Activated B cell treated with CpG ODN at 0.5 μM for 24 hours (primary cell): ENCODE measurements at places on chromosomes 4 and X. TPM values are rescaled to one million over a fixed set of nuclear protein-coding genes. Genes with fewer than 3 reads are reported as not detected.

The BTK gene
- total RNA-seq = 193 and 219 TPM in 2 replicates

The KLHL4 gene
- not detected in 2 replicates for total RNA-seq

The SLC25A5 gene
- total RNA-seq = 300 and 321 TPM in 2 replicates

The GATA1 gene
- total RNA-seq = not detected in 2 replicates

The VCX3A gene
- not detected in 2 replicates for total RNA-seq

The GPR82 gene
- total RNA-seq = 0.32 and 0.35 TPM in 2 replicates

The ACOX3 gene
- total RNA-seq = 17.1 and 20.6 TPM in 2 replicates

The WDR17 gene
- 5.7 and 6.2 TPM in 2 replicates for total RNA-seq

The MUC7 gene
- total RNA-seq = not detected in 2 replicates

The TMEM35A gene
- not detected in 2 replicates for total RNA-seq

The SMIM43 gene
- total RNA-seq = not detected in 2 replicates

GRCh38 chrX:20514358-20514757, 247.6 kb upstream of the RPS6KA3 start:
- DNase-seq = no peak

- DNase-seq = no peak
These were observed 58.0 kb downstream of the ENPEP start for GRCh38 chr4:110533940-110534339.

DNA sequence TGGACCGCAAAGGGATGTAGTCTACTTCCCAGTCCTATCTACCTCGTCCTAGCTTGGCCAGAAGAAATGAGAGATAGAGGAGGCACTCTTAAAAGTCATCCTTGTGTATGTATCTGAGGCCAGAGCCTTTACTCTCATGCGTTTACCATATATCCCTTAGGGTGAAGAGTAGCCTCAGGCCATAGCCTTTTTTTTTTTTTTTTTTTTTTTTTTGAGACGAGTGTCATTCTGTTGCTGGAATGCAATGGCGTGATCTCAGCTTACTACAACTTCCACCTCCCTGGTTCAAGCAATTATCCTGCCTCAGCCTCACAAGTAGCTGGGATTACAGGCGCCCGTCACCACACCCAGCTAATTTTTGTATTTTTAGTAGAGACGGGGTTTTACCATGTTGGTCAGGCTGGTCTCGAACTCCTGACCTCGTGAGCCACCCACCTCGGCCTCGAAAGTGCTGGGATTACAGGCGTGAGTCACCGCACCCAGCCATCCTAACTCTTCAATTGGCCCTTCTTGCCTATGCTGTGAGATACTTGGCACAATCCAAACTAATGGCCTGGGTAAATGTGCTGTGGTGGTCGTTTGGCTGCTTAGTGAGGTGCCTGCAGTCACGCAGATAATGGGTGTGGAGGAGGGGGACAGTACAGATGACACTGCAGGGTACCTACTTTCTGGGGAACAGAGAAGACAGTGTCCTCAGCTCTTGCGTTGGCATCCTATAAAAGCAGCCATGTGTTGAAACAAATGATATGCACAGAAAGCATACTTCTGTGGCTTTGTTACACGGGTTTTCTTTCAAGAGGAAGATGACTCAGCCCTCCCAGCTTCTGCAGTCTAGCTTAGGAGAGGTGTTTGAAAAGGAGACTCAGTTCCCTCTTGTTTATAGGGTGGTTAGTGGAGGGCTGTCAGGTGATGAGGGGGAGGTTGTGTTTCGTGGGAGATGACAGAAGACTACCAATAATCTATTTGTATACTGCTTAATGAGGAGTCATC, 10.4 kb upstream of the DGAT2L6 start:
- no peak for DNase-seq

DNA sequence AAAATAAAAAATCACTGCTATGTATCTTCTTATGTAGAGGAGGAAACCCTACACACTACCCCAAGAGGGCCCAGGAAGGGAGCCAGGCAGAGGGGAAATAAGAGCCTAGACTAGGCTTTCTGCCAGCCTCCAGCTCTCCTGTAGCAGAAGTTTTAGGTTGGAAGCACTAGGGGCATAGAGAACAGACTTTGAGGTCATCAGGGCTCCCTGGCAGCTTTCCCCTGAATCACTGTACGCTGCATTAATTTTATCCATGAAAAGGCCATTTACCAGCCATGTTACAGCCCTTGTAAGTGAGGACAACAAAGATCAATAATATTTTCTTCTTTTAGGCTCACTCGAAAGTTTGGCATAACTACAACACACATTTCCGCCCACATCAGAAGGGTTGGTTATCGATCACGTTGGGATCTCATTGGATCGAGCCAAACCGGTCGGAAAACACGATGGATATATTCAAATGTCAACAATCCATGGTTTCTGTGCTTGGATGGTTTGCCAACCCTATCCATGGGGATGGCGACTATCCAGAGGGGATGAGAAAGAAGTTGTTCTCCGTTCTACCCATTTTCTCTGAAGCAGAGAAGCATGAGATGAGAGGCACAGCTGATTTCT, 24.7 kb downstream of the RPL9 start:
- DNase-seq = no peak

GRCh38 chr4:19614171-19614570, 637.5 kb upstream of the SLIT2 start:
- DNase-seq = no peak

GRCh38 chr4:99351487-99351886, 1.1 kb downstream of the ADH1C start:
- DNase-seq = no peak

GRCh38 chrX:122187069-122187713, 996.9 kb upstream of the GRIA3 start:
- DNase-seq = no peak

GRCh38 chr4:10750714-10751113, 66.1 kb upstream of the CLNK start:
- DNase-seq = no peak

- no peak for DNase-seq
These were observed 4.0 kb upstream of the SH2D1A start for GRCh38 chrX:124342174-124342867.

DNA sequence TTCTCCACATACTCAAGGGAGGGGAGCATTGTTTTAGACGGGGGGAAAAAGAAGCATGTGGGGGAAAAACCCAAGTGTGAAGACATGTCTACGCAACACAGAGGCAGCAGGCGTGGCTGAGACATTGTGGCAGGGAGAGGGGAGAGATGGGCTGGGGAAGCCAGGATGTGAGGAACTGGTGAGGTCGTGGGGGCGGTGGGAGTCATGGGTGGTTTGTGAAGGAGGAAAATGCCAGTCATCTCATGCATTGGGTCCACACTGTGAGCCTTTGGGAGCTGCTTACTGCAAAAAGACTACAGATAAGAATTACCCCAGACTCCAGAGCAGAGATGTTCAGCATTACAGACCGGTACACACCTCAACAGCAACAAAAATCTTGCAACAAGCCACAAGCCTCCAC, 2.1 kb downstream of the JAKMIP1 start:
- DNase-seq = no peak

DNA sequence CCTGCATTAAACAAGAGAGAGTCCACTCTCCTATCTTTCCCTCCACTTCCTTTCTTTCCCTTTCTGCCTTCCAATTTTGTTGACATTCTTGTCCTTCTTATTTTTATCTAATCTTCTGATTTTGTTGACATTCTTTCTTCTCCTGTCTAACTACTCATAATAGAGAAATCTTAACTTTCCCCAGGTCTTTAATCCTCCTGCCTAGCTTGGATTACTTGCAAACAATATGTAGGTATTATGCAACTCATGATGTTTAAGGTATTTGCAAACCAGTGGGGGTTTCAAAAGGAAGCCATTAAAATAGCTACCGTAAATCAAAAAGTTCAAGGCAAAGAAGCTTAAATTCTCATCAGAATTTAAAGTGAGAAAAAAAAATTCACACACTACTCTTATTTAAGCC, 53.9 kb downstream of the PROM1 start:
- no peak for DNase-seq

DNA sequence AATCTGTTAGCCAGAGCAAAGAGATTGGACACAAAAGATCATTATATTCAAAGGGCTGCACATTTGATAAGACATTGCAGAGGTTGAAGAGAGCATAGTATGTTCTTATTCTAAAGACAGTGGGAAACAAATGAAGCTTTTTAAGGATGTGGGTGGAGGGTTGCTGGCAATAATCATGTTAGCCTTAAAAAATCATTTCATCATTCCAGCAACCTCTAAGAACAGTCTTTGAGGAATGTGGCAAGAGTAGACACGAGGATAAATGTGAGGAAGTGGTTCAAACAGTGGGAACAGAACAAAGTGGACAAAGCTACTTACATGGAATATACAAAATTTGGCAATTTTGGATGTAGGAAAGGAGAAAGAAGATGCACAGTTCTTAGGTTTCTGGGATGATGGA, 167.3 kb upstream of the SPRY1 start:
- DNase-seq = no peak

- DNase-seq = peak; percentile 63
These were observed at the start of the genes DHRSX and ZBED1 for GRCh38 chrX:2500803-2501558. DHRSX (minus strand) TSS chrX:2500976; CDS start chrX:2500925, 51 bp downstream. ZBED1 (minus strand) TSS chrX:2500976; CDS start chrX:2490719, 10,257 bp downstream.

GRCh38 chr4:90080116-90080515, 47.1 kb upstream of the CCSER1 start:
- no peak for DNase-seq

- no peak for DNase-seq
These were observed 77.5 kb downstream of the PCDH18 start for GRCh38 chr4:137454767-137455166.

DNA sequence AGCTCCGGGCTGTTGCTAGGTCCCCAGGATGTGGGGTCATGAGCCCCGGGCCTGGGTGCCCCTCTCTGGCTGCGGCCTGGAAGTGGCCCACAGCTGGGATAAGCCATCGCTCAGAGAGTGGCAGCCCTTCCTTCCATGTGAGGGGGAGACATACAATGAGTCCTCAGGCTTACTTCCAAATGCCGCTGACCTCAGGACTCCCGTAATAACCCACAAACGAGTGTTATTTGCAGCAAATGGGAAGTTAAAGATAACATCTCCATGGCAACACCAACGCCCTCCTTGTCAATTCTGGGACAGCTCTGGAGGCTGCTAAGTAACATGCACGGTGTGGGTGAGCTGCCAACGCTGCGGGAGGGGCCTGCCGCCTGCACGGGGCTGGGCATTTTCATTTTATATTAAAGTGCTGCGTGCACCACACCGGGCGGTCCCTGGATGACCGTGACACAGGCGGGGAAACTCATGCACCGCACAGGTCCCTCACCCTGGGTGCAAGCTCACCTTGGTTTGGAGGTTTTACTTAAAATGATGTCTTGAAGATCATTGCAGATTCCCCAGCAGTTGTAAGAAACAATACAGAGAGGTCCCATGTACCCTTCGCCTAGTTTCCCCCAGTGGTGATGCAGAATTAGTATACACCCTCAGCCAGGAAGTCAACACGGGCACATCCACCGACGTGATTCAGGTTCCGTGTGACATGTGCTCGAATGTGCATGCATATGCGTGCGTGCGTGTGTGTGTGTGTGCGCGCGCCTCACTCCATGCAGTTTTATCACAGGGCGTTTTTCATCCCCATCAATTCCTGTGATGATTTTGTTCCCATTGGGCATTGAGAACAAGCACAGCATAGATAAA, 79.4 kb downstream of the ABLIM2 start:
- DNase-seq = no peak

GRCh38 chrX:9745417-9746115, 20.1 kb downstream of the GPR143 start:
- no peak for DNase-seq

DNA sequence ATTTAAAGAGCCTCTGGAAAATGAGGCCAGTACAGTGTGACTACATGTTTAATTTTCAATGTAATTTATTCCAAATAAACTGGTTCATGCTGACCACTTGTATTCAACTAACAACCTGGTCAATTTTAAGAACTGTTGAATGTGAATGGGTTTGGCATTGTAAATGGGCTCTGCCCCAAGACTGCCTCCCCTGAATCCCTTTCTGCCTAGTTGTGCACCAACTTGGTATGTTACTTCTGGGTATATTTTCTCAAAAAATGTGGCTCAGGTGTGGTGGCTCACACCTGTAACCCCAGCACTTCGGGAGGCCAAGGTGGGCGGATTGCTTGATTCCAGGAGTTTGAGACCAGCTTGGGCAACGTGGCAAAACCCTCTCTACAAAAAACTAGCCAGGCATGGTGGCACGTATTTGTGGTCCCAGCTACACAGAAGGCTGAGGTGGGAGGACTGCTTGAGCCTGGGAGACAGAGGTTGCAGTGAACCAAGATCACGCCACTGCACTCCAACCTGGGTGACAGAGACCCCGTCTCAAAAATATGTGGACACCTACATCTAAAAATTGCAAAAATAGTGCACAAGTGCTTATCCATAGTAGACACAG, 7.2 kb downstream of the RPL9 start:
- no peak for DNase-seq

DNA sequence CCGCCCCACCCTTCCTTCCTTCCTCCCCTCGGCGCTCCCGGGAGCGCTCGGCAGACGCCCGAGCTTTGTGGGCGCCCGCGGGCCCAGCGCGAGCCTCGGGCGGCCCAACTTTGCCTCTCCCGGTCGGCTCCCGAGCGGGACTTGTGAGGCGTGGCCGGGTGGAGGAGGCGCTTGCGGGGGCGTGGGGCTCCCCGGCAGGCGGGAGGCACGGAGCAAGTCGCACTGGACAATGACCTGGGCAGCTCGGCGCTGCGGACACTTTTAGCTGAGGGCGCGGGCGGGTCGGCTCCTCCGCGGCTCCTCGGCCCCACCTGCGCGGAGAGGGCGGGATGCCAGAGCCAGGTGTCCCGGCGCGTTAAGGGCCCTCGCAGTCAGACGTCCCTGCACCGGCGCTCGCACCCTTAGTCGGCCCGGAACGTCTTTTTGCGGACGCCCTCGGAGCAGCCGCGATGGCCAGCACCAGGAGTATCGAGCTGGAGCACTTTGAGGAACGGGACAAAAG, 385 bp downstream of the DCLK2 start:
- peak; percentile 40 for DNase-seq

DNA sequence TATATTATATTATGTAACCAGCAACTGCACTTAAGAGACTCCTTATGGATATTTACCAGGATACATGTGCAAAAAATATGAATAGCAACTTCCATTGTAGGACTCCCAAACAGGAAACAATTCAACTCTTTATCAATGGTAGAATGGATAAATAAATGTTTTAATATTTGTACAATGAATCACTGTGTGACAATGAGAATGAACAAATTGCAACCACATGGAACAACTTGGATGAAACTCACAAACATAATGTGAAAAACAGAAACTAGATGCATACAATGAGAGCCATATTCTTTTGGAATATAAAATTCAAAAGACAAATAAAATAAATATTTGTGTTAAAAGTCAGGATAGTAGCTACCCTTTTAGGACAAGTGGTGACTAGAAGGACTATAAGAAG, 1015.7 kb downstream of the TECRL start:
- no peak for DNase-seq

GRCh38 chr4:52477191-52477780, 181.8 kb downstream of the USP46 start:
- DNase-seq = no peak

DNA sequence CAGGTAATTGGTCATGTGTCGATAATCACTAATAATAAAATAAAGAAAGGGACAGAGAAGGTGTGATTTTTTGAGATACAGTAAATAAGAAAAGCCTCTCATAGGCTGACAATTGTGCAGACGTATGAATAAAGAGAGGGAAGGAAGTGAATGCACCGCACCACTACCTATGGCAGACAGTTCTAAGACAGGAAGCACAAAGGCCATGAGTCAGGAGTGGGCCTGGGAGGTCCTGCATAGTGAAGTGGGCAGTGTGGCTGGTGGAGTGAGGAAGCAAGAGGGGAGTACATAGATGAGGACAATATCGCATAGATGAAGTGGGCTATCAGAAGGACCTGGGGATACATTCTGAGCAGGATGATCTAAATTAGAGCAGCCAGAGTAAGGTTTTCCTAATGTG, 75.6 kb downstream of the BMP3 start:
- no peak for DNase-seq

- DNase-seq = no peak
These were observed 318.3 kb upstream of the GATB start for GRCh38 chr4:152079079-152079478.
